ENCODE measurements at places on chromosomes 3 and 15.

DNA sequence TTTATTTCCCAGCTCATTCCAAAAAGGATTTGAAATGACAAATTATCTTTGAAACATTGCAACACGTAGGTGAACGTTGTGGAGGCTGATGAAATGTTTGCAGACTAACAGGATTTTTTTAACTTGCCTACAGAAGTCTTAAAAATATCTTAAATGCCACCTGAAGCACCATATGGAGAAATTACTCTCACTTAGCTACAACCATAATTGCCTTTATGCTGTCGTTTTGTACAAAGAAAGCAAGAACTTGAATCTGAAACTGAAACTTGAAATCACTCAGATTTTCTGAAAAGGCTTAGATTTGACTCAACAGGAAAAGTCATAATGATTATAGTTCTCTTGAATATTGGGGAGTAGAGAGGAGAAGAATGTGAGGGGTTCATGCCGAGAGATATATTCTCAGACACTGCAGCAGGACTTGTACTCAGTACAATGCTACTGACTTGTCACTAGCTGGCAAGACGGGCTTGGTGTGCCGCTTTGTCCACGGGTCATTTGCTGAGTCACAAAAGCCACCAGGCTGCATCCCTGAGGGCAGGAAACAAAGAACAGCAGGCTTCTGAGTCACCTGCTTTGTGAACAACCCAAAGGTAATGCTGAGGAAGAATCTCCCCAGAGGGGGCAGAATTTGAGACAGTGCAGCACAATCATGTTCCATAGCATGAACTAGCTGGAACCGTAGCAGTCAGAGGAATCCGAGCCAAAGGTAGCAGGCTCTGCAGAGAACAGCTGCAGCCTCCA, 7.1 kb upstream of the FMN1 start:
- peak; percentile 87 for DNase-seq

GRCh38 chr3:129824926-129825541, 68.5 kb downstream of the TMCC1 start:
- DNase-seq = peak; percentile 81

- no peak for DNase-seq
These were observed 268.9 kb downstream of the IGSF11 start for GRCh38 chr3:118765636-118766305.

- no peak for DNase-seq
These were observed 557.6 kb downstream of the IGSF11 start for GRCh38 chr3:118476885-118477618.

GRCh38 chr15:86557018-86557550, 477.4 kb downstream of the AGBL1 start:
- no peak for DNase-seq

DNA sequence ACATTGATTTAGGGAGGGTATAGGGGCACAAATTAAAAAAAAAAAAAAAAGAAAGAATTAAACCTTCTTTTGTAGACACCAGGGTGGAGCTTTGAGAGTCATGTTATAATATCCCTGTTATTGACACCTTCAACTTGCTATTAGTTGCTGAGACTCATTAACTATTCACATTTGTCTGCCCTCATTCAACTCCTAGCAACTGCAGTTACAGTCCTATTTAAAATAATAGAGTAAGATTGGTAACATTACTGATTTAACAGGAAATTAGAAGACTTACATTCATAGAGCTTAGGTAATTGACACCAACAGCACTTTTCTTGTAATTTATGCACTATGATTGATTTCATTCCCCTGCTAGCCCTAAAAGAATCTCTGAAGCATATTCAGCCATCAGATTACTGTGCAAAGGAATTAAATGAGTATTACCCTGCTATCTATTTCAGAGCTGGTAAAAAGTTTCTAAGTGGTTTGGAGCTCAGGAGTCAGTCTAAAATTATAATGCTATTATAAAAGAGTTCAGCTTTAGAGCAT, 148.8 kb upstream of the TBL1XR1 start:
- no peak for DNase-seq

DNA sequence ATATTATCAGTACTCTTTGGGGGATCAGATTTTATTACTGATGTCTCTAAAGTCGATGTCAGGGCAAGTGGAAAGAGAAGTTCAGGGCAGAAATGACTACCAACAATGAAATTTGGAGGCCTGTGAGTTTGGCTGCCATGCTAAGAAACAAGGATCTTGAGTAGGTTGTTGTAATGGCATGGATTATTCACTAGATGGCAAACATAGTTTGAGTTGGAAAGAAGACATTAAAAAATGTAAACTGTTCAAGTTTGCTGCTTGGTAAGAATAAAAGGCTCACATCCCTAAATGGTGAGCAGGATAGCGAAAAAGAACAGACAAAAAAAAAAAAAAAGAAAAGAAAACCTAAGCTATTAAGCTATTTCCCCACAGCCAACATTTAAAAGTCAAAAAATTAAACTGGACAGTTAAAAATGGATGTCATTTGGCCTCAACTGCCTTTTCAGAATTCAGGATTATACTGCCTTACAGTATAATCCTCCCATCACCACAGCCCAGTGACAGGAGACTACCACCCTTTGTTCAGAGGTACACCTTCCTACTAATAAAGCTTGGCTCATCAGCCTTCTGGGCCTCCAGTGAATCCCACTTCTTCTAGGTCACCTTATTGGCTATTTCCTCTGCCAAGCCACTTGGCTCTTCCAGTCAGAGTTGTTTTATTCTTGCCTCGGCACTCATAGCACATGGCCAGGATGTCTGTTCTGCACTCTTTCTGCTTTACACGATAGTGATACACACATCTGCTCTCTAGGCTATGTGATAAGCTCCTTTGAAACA, 163.7 kb downstream of the PLD1 start:
- no peak for DNase-seq

GRCh38 chr3:39990532-39990931, 181.1 kb downstream of the MYRIP start:
- peak; percentile 70 for DNase-seq

- no peak for DNase-seq
These were observed 10.3 kb upstream of the STAB1 start for GRCh38 chr3:52484680-52485461.

- DNase-seq = no peak
These were observed 32.4 kb downstream of the PAK2 start for GRCh38 chr3:196772102-196772501.
